ENCODE measurements at places on chromosomes 6 and 20.
A peak's percentile ranks its signal among the peaks of the same experiment; 100 is the strongest.

GRCh38 chr20:45798935-45799642, 7.3 kb downstream of the DNTTIP1 start:
- DNase-seq = peak; percentile 72

- DNase-seq = no peak
Observed at GRCh38 chr6:83928286-83928685, 68.8 kb downstream of the CYB5R4 start.

DNA sequence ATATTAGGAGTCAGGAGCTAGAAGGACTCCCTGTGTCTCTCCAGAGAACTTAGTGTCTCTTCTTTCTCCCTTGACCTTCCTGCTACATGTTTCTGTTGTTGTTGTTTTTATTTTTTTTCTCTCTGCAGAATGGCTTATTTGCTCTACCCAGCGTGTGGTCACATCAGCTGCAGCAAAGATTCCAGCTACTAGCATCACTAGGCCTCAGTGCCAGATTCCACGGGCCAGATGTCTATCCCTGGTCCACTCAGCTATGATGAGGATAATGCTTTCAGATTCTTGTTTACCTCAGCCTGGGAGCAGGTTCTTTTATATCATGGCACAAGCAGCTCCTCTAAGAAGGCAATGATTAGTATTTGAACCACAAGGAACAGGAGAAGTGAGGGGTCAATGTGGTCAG, 110.0 kb downstream of the PLCB1 start:
- no peak for DNase-seq

DNA sequence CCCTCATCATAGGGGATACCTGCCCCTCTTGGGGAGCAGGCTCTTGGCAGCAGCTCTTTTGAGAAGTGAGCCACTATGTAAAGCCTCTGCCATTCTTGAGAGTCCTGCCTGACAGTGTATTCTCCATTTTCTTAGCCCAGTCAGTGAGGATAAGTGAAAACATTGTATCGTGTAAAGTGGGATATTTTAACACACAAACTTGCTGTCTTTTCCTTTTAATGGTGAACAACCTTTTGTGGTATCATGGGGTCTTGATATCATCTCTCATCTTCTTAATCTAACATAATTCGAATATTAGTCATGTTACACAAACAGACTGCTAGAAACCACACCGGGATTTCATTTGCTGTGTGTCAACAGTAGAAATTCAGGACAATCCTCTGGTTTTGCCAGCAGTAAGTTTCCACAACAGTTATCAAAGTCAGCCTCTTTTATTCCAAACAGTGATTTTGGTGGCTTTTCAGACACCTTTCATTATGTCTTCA, 136.2 kb downstream of the HIVEP1 start:
- peak; percentile 39 for DNase-seq

DNA sequence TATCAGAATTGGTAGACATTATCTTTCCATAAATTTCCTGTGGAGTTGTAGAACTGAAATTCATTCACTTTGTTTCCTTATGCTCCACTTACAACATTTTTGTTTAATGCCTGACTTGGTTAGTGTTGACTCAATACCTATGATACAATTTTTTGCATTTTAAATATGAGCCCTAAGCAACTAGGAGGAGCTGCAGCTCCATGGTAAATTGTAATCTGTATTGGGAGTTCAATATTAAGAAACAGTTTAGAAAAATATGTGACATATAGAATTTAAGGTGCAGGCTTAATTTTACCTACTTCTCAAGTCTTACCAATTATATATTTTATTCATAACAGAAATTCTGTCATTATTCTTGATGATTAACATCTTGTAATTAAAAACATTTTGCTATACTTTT, 868.3 kb downstream of the EYS start:
- DNase-seq = peak; percentile 36

DNA sequence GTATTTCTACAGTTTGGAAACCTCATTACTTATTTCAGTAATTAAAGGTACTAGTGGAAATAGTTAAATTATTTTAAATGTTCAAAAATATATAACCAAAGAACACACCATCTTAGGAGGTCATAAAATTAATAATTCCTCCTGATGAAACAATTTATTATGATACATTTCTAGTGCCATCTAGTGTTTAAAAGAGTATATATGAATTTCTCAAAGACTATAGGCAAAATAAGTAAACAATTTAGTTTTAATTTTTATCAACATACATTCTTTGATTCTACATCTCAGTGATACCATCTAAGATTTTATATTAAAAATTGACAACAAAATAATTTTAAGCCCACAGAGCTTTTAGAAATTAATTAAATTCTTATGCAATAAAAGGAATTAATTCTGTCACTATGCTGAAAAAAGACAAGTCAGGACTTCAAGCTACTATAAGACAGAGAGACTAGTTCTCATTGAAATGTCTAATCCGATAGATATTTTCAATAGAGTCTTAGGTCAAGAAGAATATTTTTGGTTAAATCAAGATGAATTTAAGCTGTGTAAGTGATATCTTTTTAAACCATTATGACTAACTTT, 107.8 kb upstream of the RNF217 start:
- no peak for DNase-seq

GRCh38 chr20:61970357-61970756, 95.3 kb downstream of the TAF4 start:
- no peak for DNase-seq

- DNase-seq = no peak
Observed at GRCh38 chr6:80872199-80872950, 765.9 kb downstream of the BCKDHB start.

DNA sequence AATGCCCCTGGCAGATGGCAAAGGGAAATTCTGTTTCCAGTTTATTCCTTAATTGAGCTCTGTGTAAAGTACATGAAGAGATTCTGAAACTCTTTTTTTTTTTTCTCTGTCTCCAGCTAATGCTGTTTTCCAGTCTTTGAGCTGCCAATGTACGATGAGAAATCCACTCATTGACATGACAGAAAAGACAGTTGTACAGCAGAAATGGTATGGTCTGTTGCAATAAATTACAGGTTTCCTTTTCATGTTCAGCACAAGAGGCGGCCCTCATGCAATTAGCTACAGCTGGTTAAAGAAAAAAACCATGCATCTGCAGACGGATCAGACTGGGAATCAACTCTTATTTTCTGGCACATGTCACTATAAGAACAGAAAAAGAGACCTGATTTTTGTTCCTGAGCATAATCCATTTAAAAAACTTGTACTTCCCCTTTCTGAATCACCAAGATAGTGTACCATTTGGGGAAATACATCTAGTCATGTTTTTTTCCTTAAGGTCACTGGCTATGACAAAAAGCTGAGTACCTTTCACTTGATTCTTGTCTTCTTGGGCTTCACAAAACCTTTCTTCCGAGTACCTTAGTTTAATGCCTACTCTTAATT, 289.8 kb upstream of the PREP start:
- no peak for DNase-seq

DNA sequence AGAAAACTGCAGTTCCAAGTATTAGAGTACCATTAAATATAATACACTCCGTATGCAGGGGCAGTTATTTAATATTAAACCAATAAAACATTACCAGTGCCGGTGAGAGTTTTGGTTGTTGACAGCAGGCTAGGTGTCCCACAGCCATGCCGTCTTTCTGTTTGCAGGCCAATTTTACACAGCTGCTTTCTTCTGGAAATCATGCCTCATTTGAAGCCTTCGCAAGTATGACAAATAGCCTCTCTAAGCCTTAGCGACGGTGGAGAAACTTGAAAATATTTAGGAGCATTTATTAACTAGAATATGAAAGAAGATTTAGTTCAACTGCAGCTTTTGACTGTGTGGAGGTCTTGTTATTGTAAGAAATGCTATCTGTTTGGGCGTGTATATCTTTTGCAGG, 226.0 kb downstream of the BMP2 start:
- DNase-seq = no peak

DNA sequence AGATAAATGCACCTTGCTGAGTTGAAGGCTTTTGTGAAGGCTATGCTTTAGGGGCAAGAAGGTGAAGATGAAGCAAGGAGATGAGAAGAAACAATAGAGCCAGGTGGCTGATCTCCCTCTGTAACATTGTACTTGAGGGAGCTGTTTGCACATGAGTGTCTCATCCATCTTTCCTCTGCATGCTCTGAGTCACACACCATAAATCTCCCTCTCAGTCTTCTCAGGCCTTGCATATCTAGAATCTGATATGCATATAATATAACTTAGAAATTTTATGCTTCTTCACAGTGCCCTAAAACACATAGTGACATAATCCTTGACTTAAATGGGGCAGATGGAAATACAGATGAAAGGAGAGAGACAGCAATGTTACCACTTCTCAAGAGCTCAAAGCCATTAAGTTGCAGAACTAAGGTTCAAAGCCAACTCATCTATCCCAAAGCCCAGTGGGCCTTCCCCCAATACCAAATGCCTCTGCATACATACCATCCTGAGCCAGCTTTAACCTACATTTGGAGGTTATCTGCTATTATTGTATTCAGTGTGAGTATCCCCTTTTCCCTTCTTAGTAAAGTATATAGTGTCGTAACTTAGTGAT, 62.4 kb upstream of the STXBP5 start:
- no peak for DNase-seq

GRCh38 chr20:58017970-58018530, 210.4 kb downstream of the ANKRD60 start:
- DNase-seq = no peak

- DNase-seq = no peak
Observed at GRCh38 chr6:81838031-81838430, 85.5 kb upstream of the TENT5A start.

GRCh38 chr6:36685926-36686667, 7.6 kb downstream of the CDKN1A start:
- no peak for DNase-seq

DNA sequence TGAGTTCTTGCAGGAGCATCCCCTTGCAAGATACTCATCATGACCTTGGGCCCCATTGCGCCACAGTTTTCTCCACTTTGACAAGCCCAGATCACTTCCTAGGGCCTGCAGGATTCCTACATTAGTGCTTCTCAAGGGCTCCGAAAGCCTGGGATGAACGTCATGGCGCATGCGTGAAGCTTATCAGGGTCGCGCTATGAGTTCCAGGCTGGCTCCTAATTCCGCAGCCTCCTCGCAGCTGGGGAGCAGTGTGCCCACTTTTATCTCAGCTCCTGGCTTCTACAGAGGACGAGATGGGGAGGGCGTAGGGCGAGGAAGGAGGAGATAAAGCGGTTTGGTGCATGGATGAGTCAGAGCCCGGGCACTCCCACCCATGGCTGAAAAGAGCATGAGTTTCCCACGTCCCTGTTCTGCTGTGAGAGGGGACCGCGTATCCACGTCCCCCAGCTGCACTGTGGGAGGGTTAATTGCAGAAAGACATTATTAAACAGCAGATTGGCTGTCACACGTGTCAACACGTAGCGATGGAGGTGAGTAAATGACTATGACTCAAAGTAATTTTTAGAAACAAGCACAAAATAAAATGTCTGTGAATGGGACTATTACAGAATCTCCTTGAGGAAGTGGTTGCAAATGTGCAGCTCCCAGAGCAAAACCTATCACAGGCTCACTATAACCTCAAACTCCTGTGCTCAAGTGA, 72.9 kb upstream of the DSP start:
- peak; percentile 3 for DNase-seq

GRCh38 chr6:43924222-43924702, 154.3 kb downstream of the VEGFA start:
- DNase-seq = no peak

GRCh38 chr6:81714684-81715083, 37.8 kb downstream of the TENT5A start:
- no peak for DNase-seq

- no peak for DNase-seq
Observed at GRCh38 chr20:56855708-56856107, 226.6 kb downstream of the TFAP2C start.

GRCh38 chr6:50820869-50821264, 2.2 kb downstream of the TFAP2B start:
- no peak for DNase-seq

GRCh38 chr6:119791736-119792135, 442.2 kb upstream of the MAN1A1 start:
- no peak for DNase-seq

GRCh38 chr6:3803627-3804468, 45.3 kb upstream of the FAM50B start:
- peak; percentile 85 for DNase-seq

DNA sequence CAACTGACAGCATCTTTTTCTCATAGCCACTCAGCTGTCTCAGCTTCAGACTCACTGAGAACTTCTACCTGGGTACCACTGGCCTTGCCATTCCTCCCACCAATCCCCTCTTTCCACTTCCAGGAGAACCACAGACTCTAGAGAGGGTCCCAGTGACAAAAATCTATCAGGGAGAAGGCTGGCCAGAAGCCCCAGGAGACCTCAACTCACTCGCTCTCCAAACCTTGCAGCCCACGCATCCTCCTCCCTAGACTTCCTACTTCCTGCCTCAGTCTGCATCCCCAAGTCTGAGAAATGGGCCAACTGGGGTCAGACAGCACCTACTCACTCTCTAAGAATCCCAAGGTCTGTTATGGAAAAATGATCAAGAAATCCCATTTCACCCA, 1.2 kb downstream of the TMEM239 start:
- no peak for DNase-seq

- DNase-seq = no peak
Observed at GRCh38 chr6:166720856-166721255, 93.8 kb upstream of the RPS6KA2 start.

- no peak for DNase-seq
Observed at GRCh38 chr6:90739339-90739738, 152.5 kb upstream of the MAP3K7 start.

- DNase-seq = no peak
Observed at GRCh38 chr6:108736002-108736361, 112.2 kb upstream of the ARMC2 start.

GRCh38 chr6:166515072-166515810, 71.2 kb downstream of the RAMACL start:
- DNase-seq = peak; percentile 72

DNA sequence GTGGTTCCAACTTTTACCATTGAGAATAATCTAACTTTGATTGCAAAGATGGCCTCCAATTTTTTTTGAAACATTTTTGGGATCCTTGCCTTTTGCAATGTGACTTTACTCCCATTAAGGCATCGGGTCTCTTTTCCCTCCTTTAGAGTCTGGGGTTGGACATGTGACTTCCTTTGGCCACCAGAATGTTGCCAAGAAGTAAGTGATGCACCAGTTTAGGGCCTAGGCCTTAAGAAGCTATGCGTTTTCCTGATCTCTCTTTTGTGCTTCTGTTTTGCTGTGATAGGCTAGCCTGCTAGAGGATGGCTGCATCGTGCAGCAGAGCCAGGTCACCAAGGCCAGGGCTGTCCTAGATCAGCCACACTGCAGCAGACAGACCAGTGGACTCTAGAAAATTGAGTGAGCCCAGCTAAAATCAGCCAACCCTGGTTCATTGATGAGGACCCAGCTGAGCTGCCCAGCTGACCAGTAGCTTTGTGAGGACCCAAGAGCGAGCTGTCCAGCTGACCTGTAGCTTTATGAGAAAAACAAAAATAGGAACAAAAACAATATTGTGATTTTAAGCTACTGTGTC, 594.0 kb upstream of the JAG1 start:
- peak; percentile 10 for DNase-seq

GRCh38 chr6:106051226-106051625, 34.9 kb upstream of the PRDM1 start:
- no peak for DNase-seq

- peak; percentile 57 for DNase-seq
Observed at GRCh38 chr6:146598772-146599405, at the start of gene ADGB. Gene ADGB (plus strand): TSS chr6:146598972. CDS start chr6:146599041, 69 bp downstream.

- no peak for DNase-seq
Observed at GRCh38 chr20:23920408-23921325, 41.1 kb upstream of the CST5 start.
